HT1080 (cell line): ENCODE measurements at places on chromosomes 12 and 14. TPM values are rescaled to one million over a fixed set of nuclear protein-coding genes. Genes with fewer than 3 reads are reported as not detected.
A peak's percentile ranks its signal among the peaks of the same experiment; 100 is the strongest.

GRCh38 chr12:109502332-109502731 lies 24.9 kb downstream of the UBE3B start:
- DNase-seq = no peak

GRCh38 chr12:3803865-3804472 lies 51.1 kb upstream of the CRACR2A start:
- peak; percentile 61 for DNase-seq

DNA sequence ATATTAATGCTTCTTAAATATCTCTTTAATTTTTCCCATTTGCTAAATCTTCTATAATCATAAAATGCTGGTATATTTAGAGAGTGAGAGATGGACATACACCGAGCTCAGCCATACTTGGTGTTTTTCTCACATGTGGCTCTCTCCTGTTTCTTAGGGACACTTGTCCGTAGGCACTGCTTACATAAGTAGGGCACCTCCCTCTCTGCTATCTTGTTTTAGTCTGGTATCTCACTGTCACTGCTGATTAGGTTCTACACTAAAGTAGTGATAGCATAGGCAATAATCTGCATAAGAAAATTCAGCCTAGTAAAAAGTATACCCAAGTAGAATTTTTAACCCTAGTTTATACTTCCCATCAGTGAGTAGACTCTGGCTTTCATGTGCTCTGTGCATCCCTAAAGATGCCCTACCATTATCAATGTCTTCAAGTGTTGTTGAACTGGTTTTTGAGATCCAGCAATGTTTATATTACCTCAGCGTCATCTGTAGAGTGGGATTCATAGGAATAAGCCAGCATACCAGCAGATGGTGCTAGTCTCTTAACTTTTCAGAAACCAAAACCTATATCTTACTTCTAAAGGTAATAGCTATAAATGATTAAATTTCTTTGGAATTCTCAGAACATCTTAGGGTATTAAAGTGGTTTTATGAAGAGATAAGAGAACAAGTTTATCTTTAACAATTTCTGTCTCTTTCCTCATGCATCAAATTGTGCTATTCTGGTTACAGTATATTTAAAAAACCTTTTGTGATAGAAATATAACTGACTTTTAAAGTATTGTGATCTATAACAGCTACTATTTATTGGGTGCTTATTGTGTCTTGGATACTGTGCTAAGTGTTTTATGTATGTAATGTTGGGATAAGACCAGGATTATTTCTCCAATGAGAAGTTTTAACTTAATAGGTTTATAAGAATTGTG lies 32.9 kb downstream of the ARID2 start:
- DNase-seq = peak; percentile 38

GRCh38 chr12:45547822-45548221 lies 181.7 kb upstream of the ARID2 start:
- no peak for DNase-seq

DNA sequence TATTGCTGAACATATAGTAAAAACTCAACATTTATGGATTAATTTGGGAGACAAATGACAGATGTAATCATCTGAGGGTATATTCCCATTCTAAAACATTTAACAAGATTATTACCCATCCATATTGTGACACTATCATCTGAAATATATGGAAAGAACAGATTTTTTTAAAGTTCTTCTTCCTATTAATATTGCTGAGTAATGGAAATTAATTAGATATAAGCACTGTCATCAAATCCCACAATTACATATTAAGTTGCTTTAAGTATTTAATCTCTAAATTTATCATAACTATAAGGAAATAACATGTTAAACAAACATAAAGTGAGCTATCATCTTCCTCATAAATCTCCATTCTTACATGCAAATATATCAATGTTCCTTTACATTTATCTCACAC lies 22.0 kb downstream of the EML5 start:
- DNase-seq = no peak

- no peak for DNase-seq
Measured at GRCh38 chr14:74417611-74418010, 8.4 kb downstream of the SYNDIG1L start.

DNA sequence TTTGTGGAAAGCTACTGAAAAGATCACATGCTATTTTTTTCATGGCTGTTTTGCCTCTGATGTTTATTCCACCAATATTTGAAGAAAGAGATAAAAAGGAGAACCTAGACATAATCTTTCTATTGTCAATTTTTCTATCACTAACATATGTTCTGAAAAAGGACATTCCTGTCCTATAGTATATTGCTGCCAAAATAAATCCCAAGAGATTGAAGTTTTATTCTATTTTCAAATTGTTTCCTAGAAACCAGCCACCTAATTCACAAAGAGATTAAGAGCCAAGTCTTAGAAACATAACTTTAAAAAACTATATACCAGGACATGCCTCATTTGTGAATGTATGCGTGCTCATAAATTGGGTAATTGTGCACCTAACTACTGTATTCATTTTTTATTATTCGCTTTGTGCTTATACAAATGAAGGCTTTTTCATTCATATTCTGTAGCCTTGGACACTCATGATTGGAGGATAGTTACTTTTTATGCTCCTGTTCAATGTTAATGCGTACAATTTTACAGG lies 200.7 kb downstream of the FUT8 start:
- no peak for DNase-seq

DNA sequence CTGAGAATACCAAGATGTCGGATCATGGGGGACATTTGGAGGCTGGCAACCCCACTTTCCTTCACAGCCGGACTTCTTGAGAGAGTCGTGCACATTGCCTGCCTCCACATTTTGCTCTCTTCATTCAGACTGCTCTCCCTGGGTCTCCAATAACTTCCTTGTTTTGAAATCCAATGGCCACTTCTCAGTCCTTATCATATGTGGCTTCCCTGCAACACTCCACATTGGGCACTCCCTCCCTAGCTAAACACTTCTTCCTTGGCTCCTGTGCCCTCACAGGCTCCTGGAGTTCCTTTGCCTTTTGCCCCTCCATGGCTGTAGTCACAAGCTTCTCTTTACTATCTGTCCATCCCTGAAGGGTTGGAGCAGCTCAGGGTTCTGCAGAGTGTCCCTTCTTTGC lies 30.1 kb downstream of the NPC2 start:
- no peak for DNase-seq

- DNase-seq = peak; percentile 6
Measured at GRCh38 chr12:4039931-4040330, 166.7 kb upstream of the PARP11 start.

DNA sequence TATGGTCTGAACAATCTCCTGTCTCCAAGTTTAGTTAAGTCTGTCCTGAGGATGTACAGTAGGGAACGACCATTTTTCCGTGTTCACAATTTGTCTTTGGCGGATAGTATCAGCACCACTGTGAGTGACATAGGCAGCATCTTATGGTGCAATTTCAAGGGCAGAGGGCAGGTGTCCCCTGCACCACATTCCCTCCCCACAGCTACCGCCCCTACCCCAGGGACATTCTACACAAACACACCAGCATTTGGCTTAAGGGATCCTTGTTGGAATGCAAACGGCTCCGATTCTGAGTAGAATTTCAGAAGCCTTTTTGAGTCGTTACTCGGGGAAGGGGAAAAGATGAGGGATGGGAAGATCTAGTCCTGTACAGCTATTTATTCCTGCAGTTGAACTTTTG lies 25.1 kb upstream of the DICER1 start:
- DNase-seq = no peak

DNA sequence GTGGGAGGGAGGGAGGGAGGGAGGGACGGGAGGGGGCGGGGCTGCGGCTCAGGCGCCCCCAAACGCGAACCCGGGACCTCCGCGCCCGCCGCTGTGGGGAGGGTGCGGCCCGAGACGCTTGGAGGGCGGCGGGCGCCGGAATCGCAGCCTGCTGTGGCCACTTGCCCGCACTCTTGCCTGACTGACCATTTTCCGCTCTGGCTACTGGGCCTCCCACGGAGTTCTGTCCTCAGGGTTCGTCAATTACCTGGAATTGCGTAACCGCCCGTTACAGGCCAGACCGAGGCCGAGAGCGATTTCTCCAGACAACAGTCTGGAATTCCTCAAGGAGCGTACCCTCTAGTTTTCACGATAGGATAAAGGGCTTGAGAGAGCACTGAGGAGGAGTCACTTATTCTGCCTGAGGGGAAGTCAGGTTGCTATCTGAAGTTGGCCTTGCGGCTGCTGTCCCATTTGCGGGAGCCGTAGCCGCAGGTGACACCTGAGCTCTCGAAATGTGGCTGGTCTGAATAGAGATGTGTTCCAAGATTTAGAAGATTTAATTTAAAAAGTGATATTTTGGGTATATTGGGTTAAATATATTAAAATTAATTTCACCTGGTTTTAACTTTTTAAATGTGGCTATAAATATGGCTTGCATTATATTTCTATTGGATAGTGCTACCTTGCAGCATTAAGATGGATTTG lies 446 bp upstream of the ZNF641 start:
- peak; percentile 48 for DNase-seq

- no peak for DNase-seq
Measured at GRCh38 chr14:94000267-94000666, 3.2 kb downstream of the CCDC197 start.

DNA sequence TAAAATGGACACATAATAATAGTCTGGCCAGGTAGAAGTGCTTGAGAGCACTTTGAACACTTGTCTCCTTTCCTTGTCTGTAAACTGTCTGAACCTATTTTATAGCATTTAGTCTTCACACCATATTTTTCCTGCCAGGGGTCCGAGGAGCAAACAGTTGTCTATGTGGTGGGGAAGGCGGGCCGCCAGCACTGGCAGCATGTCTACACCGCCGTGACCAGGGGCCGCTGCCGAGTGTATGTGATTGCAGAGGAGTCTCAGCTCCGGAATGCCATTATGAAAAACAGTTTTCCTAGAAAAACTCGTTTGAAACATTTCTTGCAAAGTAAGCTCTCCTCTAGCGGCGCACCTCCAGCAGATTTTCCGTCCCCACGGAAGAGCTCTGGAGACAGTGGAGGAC lies 28.7 kb downstream of the HELB start:
- no peak for DNase-seq

DNA sequence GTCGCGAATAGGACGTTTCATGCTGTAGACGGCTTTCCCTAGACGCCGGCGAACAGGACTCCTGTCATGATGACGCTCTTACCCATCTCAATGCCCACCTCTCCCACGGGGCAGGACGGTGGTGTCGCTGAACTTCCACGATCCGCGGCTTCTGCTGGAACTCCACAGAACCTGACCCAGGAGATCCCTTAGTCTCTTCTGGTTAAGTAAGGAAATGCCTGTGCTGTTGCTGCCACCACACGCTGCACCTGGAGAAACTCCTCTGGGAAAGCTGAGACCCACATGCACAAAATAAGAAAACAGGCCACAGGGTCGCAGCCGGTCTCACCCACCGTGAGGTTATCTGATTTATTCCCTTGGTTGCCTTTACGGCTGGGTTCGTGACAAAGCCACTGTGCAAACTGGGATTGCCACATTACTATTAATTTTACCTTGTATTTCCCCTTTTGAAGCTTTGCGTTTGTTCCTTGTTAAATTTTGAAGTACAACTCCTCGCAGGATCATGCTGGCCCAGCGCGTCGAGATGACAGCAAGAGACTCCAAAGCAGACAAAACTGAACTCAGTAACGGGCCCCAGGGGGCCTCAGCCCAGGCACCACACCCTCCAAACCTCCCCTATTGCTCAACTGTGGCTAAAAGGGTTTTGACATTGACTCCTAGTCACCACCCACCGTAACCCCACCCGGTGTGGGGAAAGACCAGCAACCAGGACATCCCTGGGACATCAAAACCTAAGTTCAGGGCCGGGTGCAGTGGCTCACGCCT lies 9.2 kb upstream of the MMP17 start:
- DNase-seq = no peak

DNA sequence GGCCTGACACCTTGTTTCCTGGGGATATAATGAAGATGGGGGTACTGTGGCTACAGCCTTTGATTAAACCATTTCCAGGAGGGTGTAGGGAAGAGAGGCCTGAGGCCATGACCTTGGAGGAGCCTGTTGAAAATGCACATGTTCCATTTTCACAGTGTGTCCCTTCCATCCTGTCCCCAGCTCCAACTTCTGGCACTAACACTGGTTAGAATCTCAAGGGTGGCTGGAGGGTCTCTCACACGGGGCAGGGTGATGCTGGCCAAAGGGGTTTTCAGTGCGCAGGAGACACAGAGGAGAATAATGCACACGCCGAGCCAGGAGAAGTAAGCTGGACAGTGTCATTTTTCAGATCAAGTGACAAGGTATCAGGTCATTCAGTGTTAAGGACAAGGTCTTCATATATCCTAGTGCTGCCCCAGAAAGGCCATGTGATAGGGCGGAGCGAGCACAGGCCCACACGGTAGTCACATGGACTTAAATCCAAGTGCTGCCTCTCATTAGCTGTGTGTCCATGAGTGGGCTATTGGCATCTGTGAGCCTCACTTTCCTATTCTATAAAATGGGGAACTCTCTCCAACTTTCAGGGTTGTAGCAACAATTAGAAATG lies 36.4 kb upstream of the TUNAR start:
- DNase-seq = no peak

DNA sequence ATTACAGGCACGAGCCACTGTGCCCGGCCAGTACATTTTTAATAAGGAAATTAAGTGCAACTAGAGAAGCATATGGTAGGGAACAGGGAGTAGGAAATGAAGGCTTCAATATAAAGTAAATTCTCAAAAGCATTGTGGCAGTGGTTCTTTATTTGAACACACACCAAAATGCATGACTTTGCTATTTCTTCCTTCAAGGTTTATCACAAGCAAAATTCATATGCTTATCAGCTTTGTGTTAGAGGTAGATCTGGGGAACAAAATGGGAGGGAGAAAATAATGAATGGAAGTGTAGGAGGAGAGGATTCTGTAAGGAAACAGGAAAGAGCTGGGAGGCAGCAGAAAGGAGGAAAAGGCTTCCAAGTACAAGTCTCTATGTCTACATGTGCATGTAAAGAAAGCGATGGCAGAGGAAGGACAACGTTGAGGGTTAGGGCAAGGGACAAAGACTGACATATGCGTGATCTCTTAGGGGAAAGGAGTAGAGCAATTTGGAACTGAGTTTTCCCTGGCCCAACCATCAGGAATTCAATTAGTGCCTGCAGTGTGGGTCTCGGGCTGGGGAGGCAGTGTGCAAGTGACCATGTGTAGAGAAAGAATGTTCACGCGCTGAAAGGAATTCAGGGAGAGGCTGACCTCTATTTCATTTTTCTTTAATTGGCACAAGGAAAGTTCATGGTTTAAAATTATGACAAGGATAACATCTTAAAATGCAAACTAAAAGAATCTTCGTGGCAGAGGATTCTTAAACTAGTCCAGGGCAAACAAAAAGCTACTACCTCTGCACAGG lies 22.9 kb upstream of the RASSF8 start:
- DNase-seq = no peak

- no peak for DNase-seq
Measured at GRCh38 chr12:24746864-24747263, 202.0 kb downstream of the BCAT1 start.

KCNC2 gene
- not detected in 2 replicates for total RNA-seq

CCDC88C gene
- 13.2 and 15.2 TPM in 2 replicates for total RNA-seq

CD4 gene
- 0.10 TPM in 1 of 2 replicates, not detected in the other for total RNA-seq

MMP14 gene
- 480 and 530 TPM in 2 replicates for total RNA-seq

RPGRIP1 gene
- total RNA-seq = not detected in 2 replicates

NUP37 gene
- total RNA-seq = 80.9 and 92.3 TPM in 2 replicates

LRCOL1 gene
- total RNA-seq = not detected in 2 replicates

DYNC1H1 gene
- total RNA-seq = 406 and 409 TPM in 2 replicates

OR11H6 gene
- total RNA-seq = not detected in 2 replicates

RHNO1 gene
- 51.1 and 65.4 TPM in 2 replicates for total RNA-seq

USP5 gene
- 109 and 112 TPM in 2 replicates for total RNA-seq

CFAP54 gene
- 0.63 and 5.3 TPM in 2 replicates for total RNA-seq
